ENCODE measurements at places on chromosomes 1 and 21.

- no peak for DNase-seq
These were observed 11.9 kb downstream of the LHX4 start for GRCh38 chr1:180241716-180242544.

DNA sequence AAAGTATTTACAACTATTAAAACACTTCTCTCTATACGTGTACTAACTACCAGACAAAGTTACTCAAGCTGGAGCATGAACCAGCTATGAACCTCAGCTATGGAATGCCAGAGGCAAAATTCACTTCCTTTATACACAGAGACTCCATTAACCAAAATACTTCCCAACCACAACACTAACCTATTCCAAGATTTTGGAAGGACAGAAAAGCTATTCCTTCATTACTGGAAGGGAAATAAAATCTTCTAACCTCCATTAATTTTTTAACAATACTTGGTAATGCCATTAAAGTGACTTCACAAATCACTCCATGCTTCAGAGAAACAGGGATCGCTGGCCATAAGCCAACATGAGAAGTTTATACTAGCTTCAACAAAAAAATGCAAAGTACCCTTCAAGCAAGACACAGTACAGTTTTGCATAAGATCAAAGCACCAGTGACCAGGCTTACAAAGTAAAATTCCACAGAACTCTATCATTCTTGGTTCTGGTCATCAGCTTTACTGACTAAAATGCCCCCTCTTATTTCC is 58.0 kb downstream of the PUM1 start:
- DNase-seq, result no peak

GRCh38 chr1:232398823-232399222 is 231.1 kb downstream of the SIPA1L2 start:
- no peak for DNase-seq

GRCh38 chr1:199269241-199269640 is 630.4 kb downstream of the PTPRC start:
- no peak for DNase-seq

- no peak for DNase-seq
These were observed 46.7 kb upstream of the CXADR start for GRCh38 chr21:17466166-17466565.

DNA sequence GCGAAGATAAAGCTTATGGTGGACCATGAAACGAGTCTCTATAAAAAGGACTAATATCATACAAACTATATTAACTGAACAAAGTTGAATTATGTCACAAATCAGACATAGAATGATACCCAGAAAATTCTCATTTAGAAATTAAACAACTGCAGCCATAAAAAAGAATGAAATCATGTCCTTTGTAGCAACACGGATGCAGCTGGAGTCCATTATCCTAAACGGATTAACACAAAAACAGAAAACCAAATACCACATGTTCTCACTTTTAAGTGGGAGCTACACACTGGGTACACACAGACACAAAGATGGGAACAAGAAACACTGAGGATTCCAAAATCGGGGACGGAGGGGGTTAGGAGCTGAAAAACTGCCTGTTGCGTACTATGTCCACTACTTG is 11.5 kb downstream of the COP1 start:
- no peak for DNase-seq

DNA sequence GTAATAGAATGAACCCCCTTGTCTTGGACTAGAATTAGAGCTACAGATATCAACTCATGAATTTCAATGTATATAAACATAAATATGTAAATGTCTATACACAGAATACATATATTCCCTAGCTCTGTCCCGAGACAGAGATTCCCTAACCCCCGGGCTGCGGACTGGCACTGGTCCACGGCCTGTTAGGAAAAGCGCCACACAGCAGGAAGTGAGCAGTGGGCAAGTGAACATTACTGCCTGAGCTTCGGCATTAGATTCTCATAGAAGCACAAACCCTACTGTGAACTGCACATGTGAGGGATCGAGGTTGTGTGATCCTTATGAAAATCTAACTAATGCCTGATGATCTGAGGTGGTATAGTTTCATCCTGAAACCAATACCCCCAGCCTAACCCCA is 51.2 kb downstream of the PIK3R3 start:
- no peak for DNase-seq

DNA sequence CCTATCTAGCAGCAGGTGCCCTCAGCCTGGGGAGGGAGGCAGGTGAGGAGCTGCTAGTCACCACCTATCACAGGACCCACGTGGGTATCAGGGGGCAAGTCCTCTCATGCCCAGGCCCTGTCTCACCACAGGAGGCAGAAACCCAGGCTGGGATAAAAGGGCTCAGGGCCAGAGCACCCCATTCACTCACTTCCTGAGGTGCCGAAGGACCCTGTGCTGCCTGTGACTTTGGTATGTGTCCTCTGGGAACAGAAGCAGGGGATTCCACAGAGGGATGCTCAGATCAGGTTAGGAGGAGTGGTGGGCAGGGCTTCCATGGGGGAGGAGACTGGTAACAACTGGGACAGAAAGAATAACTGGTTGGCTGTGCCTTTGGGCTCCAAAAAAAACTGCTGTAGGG is at the start of gene LCE1E:
Gene LCE1E, plus strand, starts transcription at position 181 of the 400 bp plus-strand sequence. CDS start 1,043 bp downstream, outside the sequence.
- DNase-seq, result no peak

GRCh38 chr1:211625040-211625439 is 46.1 kb upstream of the SLC30A1 start:
- no peak for DNase-seq

GRCh38 chr1:175591083-175591743 is 152.2 kb downstream of the TNR start:
- no peak for DNase-seq

GRCh38 chr21:43361127-43361492 is 65.8 kb downstream of the SIK1 start:
- DNase-seq, result no peak

GRCh38 chr1:907611-908451 is 15.9 kb upstream of the SAMD11 start:
- no peak for DNase-seq

DNA sequence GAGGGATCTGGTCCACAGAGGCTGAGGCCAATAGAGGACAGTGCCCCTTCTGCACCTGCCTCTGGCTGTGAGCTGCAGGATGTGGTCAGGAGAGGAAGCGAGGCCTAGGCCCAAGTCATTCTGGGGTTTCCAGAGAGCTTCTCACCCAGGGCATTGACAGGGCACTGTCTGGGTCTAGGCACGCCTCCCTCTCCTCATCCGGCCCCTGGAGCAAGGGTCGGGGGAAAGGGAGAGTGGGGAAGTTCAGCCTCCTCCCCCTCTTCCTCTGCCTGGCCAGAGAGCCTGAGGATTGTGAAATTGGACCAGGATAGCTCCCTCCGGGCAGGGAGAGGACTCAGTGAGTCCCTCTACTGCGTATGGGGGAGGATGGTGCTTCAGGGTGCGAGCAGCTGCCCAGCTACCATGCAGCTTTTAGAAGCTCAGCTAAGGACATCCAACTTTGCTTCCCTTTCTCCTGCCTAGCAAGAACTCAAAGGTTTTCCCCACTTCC is 6.3 kb upstream of the INAVA start:
- no peak for DNase-seq

GRCh38 chr1:89959719-89960118 is 35.2 kb upstream of the ZNF326 start:
- DNase-seq, result peak; percentile 57

DNA sequence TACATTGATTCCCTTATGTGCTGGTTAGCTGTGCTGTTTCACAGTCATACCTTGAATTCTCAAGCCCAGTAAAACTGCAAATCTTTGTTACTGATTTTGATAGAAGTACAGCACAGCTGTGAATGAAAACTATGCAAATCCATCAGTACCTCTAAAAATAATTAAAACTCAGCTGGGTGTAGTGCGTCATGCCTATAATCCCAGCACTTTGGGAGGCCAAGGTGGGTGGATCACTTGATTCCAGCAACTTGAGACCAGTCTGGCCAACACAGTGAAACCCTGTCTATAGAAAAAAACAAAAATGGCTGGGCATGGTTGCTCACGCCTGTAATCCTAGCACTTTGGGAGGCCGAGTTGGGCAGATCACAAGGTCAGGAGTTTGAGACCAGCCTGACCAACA is 61.2 kb downstream of the NUP210L start:
- no peak for DNase-seq

DNA sequence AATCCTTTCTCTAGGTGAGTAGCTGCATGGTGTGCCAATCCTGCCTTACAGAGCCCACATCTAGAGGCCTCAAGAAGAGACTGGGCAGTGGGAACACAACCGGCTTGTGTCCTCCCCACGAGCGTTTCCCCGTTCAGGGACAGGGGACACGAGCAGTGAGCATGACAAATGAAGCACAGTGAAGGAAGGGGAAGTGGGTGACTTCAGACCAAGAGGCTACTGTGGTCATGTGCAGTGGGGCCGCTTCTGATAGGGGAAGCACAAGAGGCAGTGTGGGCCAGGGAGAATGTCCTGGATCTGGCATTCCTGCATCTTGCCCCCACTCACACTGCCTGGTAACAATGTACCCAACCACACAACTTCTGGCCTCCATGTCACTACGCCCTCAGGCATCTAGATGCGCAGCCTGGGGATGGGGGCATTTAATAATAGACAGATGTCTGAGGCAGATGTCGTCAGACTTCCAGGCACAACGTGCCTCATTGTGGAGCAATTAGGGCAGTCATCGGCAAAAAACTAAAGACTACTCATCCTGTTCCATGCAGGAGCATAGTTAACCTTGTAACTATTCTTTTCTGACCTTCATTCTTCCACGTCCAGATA is 155.6 kb upstream of the NBPF11 start:
- DNase-seq, result no peak

- DNase-seq, result no peak
These were observed 8.6 kb downstream of the ATP6V1G3 start for GRCh38 chr1:198531891-198532290.

DNA sequence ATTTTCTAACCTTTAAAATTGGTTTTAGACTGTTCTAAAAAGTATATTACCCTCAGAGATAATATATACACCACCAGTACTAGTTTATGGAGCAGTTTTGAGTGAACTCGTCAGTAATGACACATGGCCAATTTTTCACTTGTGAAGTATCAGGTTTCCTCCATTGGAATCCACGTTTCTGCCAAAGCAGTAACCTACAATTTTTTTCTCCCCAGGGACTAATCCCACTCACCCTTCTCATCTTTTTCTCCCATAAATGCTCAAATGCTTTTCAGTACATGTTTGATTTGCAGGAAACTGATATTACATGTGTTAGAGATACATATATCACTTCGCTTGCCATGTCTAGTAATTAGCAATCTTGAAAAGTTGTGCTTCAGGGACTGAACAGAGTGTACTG is 94.1 kb downstream of the COL24A1 start:
- DNase-seq, result no peak

GRCh38 chr1:203317429-203318228 is 12.3 kb downstream of the BTG2 start:
- no peak for DNase-seq

- DNase-seq, result no peak
These were observed 40.6 kb upstream of the MARK1 start for GRCh38 chr1:220487297-220487820.

- DNase-seq, result no peak
These were observed 123.4 kb upstream of the CSF3R start for GRCh38 chr1:36605942-36606640.

- no peak for DNase-seq
These were observed 6.6 kb downstream of the PADI2 start for GRCh38 chr1:17112496-17113236.

DNA sequence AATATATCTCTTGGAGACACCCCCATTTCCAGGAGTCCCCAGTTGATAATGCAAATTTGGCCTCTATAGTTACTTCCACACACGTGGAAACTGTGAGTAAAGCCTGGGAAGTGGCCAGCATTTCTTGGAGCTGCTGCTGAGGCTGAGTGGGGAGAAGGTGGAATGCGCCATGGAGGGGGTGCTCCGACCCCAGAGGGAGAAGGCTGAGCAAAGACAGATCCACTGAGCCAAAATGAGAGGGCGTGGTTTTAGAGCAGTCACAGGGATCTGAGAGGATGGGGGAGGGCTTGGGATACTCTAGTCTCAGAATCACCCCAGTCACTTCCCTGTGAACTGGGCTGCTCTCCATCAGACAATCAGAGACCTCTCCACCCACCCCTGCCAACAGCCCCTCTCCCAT is 38.7 kb downstream of the TRIM62 start:
- DNase-seq, result no peak

GRCh38 chr1:89483010-89483756 is 41.4 kb upstream of the LRRC8B start:
- peak; percentile 83 for DNase-seq

DNA sequence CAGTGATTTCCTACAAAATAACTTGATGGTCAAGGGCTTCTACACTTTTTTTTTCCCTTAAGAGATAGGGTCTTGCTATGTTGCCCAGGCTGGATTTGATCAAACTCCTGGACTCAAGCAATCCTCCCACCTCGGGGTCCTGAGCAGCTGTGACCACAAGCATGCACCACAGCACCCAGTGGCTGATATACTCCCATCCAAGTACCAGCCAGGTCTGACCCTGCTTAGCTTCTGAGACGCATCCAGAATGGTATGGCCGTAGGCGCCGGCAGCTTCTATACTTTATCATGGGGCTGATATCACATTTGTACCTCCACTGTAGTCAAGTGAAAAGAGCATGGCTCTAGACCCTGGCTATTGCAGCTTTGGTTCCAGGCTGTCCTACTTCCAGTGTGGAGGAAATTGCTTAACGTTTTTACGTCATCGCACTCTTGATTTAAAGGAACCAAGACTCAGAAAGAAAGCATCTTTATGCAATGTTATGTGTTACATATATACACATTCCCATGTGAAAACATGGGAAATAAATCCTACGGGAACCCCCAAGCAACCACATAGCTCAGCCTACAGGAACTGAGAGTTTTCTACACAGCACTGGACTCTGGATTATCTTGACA is 39.5 kb downstream of the PDPN start:
- DNase-seq, result no peak

GRCh38 chr1:81731989-81732388 is 68.7 kb upstream of the ADGRL2 start:
- DNase-seq, result no peak

DNA sequence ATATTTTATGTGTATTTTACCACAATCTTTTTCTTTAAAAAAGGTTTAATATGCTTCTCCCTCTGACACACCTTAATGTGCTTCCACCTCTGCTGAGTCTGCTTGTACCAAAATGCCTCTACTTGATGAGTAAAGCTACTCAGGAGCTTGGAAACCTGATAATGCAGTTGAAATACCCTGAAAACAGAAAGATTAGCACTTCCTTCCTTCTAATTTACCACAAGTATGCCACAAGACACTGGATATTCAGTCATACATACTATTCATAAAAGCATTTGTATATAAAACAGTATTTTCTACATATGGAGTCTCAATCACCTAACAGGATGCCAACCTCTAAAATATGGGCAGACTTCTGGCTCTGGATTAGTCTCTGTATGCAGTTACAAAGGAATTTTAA is 55.0 kb downstream of the SLC35D1 start:
- DNase-seq, result no peak

- DNase-seq, result no peak
These were observed 142.4 kb upstream of the RUNX3 start for GRCh38 chr1:25072461-25072860.

DNA sequence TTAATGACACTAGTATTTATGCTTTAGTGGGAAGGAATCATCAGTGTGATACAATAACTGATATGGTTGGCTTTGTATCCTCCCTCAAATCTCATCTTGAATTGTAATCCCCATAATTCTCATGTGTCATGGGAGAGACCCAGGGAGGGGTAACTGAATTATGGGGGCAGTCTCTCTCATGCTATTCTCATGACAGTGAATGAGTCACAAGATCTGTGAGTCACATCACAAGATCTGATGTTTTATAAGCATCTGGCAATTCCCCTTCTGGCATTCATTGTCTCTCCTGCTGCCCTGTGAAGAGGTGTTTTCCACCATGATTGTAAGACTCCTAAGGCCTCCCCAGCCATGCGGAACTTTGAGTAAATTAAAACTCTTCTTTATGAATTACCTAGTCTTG is 1760.3 kb downstream of the NCAM2 start:
- no peak for DNase-seq

- no peak for DNase-seq
These were observed 161.7 kb downstream of the ZSCAN20 start for GRCh38 chr1:33634143-33634542.
